ENCODE measurements at places on chromosomes 2 and 18.

DNA sequence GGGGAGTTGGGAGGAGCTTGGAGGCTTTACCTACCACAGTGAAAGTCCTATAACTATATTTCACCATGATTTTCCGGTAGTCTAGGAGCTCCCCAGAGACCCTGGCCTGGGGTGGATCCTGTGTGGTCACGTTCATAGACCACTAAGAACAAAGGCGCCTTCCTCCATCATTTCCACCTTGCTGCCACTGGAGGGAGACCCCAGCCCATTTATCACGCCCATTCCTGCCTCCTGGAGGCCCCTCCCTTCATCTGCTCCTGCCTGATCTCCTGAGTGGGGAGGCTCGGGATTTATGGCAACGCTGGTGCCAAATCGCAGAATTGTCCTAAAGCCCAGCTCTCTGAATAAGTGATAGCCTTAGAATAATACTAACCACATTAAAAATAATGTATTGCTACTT, 507.6 kb upstream of the SPHKAP start:
- DNase-seq = no peak

DNA sequence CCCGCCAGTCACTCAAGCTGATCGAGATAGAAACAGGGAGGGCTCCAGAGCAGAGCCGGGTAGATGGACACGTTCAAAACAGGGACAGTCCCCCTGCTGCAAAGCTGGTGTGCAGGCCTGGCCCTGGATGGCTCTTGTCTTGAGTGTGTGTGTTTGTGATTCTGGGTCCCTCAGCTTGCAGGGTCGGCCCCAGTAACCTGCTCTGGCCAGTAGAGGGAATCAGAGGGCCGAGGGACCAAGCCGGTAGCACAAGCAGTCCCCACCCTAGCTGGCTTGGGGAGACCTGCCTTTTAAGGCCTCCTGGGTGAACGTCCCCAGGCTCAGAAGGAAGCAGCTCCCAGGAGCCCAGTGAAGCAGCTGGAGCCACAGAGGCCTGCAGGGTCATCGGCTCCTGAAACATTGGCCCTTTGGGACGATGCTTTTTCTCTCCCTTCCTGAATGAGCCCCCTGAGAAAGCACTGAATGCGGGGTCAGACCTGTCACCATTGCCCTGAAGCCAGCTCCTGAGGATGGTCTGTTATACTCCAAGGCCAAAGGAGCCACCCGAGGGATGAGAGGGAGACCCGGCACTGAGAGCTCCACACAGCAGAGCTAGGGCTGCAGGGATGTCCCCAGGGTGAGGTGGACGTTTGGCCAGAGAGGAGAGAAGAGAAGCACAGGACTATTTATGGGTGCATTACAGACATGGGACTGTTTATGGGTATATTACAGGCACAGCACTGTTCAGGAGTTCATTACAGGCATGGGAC, 15.4 kb upstream of the MLPH start:
- DNase-seq = no peak

DNA sequence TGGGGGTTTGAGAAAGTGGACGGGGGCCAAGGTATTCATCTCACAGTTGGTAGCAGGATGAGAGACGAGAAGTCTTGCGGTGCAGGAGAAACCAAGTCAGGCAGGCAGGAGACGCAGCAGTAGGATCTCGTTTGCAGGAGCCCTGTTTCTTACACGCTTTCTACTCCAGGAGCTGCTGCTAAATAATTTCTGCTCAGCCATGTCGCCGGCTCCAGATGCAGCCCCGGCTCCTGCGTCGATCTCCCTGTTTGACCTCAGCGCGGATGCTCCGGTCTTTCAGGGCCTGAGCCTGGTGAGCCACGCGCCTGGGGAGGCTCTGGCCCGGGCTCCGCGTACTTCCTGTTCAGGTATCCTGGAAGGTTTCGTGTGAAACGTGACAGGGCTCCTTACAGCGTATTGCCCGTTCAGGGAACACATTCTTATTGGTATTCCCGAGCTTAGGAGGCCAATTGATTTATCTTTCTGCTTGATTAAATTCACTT, 494 bp downstream of the ANKZF1 start:
- peak; percentile 32 for DNase-seq

DNA sequence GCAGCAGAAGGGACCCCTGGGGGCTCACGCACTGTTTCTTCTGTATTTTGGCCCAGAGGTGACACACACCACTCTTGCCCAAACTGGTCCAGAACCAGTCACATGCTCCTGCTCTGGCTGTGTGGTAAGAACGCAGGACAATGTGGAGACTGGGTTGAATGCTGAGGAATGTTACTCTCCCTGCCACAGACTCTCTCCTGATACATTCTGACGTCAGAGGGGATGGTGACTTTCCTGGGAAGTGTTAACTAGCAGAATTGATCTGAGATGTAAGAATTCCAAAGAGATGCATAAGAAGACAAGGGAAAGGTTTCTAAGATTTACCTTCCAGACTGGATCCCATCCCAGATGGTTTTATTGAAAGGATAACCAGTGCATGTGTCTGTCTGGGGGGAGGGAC, 100.8 kb downstream of the ASB1 start:
- no peak for DNase-seq

DNA sequence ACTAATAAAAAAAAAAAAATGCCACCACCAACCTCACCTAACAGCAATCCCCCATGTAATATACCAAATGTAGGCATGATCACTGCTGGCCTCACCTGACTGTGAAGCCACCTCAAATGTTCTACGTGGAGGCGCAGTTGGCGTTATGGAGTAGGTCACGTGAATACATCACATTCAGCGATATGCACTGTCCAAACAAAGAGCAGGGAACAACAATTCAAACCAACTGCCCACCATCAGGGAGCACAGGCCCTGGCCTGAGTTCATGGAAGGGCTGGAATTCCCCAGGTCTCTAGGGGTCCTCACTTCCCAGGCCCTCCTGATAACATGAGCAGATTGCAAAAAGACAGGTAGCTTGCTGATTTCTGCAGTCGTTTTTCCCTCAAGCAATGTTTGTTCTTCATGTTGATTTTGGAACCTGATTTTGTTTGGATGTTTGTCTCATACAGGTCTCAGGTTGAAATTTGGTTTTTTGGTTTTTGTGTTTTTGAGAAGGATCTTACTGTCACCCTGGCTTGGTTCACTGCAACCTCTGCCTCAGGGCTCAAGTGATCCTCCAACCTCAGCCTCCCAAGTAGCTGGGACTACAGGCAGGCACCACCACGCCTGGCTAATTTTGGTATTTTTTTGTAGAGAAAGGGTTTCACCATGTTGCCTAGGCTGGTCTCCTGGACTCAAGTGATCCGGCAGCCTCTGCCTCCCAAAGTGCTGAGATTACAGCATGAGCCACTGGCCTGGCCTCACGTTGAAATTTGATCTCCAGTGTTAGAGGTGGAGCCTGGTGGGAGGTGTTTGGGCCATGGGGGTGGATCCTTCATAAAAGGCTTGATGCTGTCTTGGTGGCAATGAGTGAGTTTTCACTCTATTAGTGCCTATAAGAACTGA, 15.5 kb downstream of the TBC1D8 start:
- DNase-seq = no peak

DNA sequence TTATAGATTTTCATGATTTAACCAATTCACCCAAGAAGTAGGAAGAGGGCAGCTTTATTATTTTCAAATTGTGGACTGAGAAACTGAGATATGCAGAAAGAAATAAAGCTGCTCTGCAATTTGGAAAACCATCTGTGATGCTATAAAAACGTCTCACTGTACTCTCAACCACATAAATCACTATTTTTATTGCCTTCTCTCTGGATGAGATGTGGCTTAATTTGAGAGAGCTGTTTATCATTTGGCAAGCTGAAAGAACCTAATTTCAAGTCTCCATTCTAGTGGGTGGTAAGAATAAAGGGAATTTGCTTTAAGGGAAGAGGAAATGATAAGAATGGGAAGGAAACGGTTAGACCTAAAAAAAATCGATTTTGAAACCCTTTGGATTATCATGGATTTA, 49.9 kb upstream of the CYP1B1 start:
- DNase-seq = no peak

DNA sequence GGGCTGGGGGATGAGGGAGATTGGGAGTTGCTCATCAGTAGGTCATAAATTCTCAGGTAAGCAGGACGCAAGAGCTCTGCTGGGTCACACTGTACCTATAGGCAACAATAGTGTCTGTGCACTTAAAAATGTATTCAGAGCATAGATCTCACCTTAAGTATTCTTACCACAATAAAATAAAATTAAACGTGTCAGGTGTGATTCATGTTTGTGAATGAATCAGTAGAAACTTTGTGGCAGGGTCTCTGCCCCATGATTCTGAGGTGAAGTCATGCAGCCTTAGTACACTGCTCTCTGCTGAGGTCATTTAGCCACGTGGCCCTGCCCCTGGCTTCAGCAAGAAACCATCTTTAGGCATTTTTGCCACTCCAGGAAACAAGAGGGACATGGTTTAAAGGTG, 253.8 kb downstream of the FBXO15 start:
- no peak for DNase-seq

DNA sequence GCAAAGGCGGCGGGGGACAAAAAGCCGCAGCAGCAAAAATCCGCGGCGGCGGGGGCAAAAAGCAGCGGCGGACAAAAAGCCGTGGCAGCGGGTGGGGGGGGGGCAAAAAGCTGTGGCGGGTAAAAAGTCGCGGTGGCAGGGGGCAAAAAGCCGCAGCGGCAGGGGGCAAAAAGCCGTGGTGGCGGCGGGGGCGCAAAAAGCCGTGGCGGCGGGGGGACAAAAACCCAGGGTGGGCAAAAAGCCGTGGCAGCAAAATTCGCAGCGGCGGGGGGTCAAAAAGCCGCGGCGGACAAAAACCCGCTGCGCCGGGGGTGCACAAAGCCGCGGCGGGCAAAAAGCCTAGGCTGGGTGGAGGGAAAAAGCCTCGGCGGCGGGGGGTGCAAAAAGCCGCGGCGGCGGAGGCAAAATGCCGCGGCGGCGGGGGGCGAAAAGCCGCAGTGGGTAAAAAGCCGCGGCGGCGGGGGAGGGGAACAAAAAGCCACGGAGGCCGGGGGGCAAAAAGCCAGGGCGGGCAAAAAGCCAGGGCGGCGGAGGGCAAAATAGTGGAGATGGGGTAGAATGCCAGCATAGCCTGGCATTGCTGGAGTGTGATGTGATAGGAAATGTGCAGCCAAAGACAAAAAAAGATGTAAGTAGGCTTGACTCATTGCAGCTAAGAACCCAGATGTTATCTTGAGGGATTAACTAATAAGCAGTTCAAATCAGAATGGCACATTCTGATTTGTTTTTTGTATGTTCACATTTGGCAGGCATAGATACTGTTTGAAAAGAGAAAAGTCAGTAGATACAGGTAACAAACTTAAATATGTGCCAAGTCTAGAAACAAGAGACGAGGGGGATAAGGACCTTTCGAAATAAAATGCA, 1076.3 kb downstream of the RPIA start:
- DNase-seq = no peak

- DNase-seq = no peak
These were observed 102.3 kb upstream of the SMAD7 start for GRCh38 chr18:49052891-49053644.

DNA sequence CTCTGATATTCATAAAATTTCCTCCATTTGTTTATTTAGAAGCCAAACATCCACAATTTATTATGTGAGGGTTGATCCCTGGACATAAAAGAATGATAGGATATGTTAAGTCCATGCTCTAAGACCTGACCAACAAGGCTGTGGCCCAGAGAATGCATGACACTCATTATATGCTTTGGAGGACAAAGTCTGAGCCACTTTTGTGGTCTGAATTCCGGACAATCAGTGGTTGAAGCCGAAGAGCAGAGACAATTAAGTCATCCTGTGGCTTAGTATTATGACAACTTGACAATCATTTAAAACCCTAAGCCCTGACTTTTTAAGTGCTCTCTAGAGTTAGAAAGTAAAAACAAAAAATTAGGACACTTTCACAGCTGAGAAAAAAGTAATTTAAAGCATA, 483.3 kb downstream of the PLCL1 start:
- DNase-seq = no peak

DNA sequence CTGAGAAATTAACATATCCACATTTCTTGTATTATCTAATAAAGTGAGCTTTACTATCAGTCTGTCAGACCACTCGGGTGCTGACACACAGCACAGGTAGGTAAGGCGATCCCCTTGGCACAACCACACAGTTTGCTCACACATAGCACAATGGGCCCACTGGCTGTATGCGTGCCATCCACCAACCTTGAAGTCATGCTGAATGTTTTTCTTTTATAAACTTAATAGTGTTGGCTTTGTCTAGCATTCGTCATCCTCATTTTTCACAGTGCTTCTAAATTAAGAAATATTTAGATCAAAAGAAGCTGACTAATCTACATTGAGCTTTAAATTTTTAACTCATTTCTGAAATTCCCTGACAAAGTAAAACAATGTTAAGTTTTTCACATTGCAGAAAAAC, 50.0 kb upstream of the PAPOLG start:
- no peak for DNase-seq

Data from stimulated activated naive CD4-positive, alpha-beta T cell treated with Interleukin-2 at 50 U/mL for 16 hours (primary cell).